ENCODE measurements at places on chromosomes 16 and 17. TPM values are rescaled to one million over a fixed set of nuclear protein-coding genes. Genes with fewer than 3 reads are reported as not detected.

Gene TMEM220
- 13.6 TPM for total RNA-seq

Gene COG8
- 50.6 TPM for total RNA-seq

Gene SULT1A3
- total RNA-seq = 19.9 TPM

Gene CACNG3
- not detected for total RNA-seq

Gene TBC1D3K
- not detected for total RNA-seq

Gene SPNS2
- total RNA-seq = 14.8 TPM

Gene KCNJ12
- 2.8 TPM for total RNA-seq

Gene AXIN2
- 20.2 TPM for total RNA-seq

Gene USP31
- total RNA-seq = 17.3 TPM

Gene ZDHHC7
- total RNA-seq = 41.4 TPM

Gene SPATA32
- not detected for total RNA-seq

Gene NOL3
- total RNA-seq = 51.3 TPM

Gene KRTAP9-8
- total RNA-seq = not detected

Gene HOXB9
- total RNA-seq = 0.09 TPM

Gene IQCK
- 14.5 TPM for total RNA-seq

Gene SDR42E2
- not detected for total RNA-seq

Gene GPR179
- not detected for total RNA-seq

Gene BEAN1
- total RNA-seq = 1.3 TPM

Gene DHRS7C
- total RNA-seq = not detected

Gene LYRM9
- 20.0 TPM for total RNA-seq

Gene TMEM204
- 141 TPM for total RNA-seq

Gene EXOC3L1
- 2.3 TPM for total RNA-seq

Gene BAHCC1
- total RNA-seq = 8.5 TPM

Gene KCTD19
- total RNA-seq = 0.93 TPM

Gene SLC5A11
- total RNA-seq = 0.28 TPM

Gene NXPH3
- 5.2 TPM for total RNA-seq

Gene OR4D1
- total RNA-seq = not detected

Gene CD300LF
- total RNA-seq = 2.2 TPM

Gene GSE1
- 116 TPM for total RNA-seq

Gene CCL7
- 3.5 TPM for total RNA-seq

Gene KRT27
- total RNA-seq = not detected

Gene FMNL1
- total RNA-seq = 54.3 TPM

Gene FLII
- 198 TPM for total RNA-seq

Gene PHOSPHO1
- 0.60 TPM for total RNA-seq

Gene AURKB
- 0.79 TPM for total RNA-seq

Gene SLC9A5
- 0.63 TPM for total RNA-seq

Gene NAGS
- total RNA-seq = 0.37 TPM

Gene IGSF6
- 9.8 TPM for total RNA-seq

Gene CMTM2
- total RNA-seq = 5.7 TPM
